ENCODE measurements at places on chromosomes 6 and 20.

DNA sequence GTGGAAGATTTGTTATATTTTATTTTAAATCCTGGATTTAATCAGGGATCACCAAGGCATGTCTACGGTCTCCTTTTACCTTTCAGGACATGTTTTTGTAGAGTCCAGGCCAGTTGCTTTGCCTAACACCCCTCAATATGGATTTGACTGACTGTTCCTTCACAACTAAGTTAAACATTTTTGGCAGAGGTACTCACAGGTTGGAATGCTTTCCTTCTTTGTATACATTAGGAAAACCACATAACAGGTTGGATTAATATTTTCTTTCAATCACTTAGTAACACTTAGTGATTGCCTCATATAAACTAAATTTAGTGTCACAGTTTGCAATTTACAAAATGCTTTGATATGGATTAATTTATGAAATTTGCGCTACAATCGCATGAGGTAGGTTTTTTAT lies 64.5 kb downstream of the IPCEF1 start:
- DNase-seq: no peak

- no peak for DNase-seq
These were observed 72.2 kb downstream of the SENP6 start for GRCh38 chr6:75673884-75674283.

- DNase-seq: no peak
These were observed 251.0 kb downstream of the KHDC1L start for GRCh38 chr6:72974276-72974675.

GRCh38 chr6:111973927-111974639 lies 79.8 kb upstream of the CCN6 start:
- DNase-seq: no peak

DNA sequence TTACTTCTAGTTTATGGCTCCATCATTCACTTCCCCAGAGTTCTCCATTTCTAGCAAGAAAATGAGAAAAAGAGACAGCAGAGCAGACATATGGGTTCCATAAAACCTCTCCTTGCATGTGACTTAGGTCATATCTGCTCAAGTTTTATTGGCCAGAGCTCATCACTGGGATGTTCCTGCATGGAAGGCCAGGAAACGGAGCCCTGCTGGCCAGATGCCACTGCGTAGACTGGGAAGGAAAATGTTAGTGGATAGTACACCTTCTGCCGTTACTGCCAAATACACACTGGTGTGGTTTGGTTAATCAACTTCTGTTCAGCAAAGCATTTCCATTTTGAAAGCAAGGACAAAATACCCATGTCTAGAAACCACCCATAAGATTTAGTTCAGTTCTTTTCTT lies 220.6 kb upstream of the TSHZ2 start:
- no peak for DNase-seq

DNA sequence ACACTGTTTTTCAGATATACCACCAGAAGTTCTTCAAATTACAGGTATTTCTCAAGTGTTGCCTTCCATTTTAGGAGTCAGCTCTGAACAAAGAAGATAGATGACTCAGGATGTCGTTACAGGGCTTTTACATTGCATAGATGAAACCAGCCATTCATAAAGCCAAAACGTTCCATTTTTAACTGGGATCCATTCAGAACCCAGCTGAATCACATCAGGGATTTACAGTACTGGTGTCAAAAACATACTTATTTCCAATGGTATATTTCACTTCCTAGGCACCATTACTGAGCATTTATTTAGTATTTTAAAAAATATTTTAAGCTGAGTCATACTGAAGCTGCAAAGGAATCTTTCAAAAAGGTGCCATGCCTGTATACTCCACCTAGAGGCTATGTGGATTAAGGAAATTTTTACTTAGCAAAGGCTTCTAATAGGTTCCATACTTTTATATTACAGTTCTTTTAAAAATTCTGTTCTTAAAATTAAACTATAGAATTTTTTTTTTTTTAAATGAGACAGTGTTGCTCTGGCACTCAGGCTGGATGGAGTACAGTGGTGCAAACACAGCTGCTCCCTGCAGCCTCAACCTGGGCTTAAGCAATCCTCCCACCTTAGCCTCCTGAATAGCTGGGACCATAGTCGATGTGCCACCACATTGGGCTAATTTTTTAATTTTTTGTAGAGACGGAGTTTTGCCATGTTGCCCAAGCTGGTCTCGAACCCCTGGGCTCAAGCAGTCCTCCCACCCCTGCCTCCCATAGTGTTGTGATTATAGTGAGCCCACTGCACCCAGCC lies 2.6 kb downstream of the ASF1A start:
- peak; percentile 50 for DNase-seq

GRCh38 chr6:163366288-163366687 lies 48.2 kb upstream of the QKI start:
- DNase-seq: no peak
